ENCODE measurements at places on chromosomes 6 and 20. TPM values are rescaled to one million over a fixed set of nuclear protein-coding genes. Genes with fewer than 3 reads are reported as not detected.

JPH2 gene
- 131 TPM for total RNA-seq

MAP3K5 gene
- 11.9 TPM for total RNA-seq

AFDN gene
- 51.8 TPM for total RNA-seq

IP6K3 gene
- total RNA-seq = 29.9 TPM

CALHM6 gene
- total RNA-seq = 3.1 TPM

BNIP5 gene
- not detected for total RNA-seq

HDAC2 gene
- total RNA-seq = 25.6 TPM

FOXF2 gene
- not detected for total RNA-seq

TMC2 gene
- total RNA-seq = not detected

EYA2 gene
- 0.30 TPM for total RNA-seq

- no peak for DNase-seq
Observed at GRCh38 chr20:46803123-46804020, 91.3 kb upstream of the EYA2 start.

DNA sequence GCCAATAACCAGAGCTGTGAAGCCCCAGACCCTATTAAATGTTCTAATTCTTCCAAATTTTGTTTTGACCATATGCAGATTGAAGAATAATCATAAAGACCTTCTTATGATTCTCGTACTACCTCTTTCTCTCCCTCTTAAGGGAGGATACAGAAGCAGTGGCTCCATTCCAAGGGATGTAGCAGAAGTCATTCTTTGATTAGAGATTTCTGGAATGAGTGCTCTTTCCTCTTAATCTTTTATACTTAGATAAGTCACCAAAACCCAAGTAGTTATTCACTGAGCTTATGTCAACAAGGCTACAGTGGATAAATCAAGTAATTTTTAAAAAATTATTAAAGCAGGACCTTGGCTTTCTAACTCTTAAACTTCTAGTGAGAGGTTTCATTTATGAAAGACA is 266.0 kb upstream of the STXBP5 start:
- DNase-seq = no peak

DNA sequence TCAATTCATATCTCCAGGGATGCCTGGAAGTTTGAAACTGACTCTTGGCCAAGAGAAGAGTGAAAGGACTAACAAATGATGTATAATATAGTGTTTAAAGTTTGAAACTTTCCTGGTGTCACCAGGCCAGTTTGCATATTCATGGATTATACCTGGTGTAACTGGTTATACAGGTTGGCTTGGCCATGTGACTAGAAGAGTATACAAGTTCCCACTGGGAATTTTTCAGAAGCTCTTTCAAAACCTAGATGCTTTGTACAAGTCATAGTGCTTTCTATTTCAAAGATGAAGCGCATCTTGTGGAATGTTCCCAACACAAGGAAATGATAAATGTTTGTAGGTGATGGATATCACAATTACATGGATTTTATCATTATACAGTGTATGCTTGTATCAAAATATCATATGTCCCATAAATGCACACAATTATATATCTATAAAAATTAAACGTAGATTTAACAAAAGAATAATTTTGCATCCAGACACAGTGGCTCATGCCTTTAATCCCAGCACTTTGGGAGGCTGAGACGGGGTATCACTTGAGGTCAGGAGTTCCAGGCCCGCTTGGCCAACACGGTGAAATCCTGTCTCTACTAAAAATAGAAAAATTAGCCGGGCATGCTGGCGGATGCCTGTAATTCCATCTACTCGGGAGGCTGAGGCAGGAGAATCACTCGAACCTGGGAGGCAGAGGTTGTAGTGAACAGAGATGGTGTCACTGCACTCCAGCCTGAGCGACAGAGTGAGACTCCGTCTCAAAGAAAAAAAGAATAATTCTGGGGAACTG is 1420.2 kb downstream of the GRIK2 start:
- no peak for DNase-seq

GRCh38 chr6:7114744-7115458 is 7.1 kb downstream of the RREB1 start:
- no peak for DNase-seq

GRCh38 chr6:46734867-46735719 is at the start of gene PLA2G7:
PLA2G7 (minus strand) TSS chr6:46735375; CDS start chr6:46722891, 12,484 bp downstream.
- no peak for DNase-seq

- no peak for DNase-seq
Observed at GRCh38 chr6:80922916-80923455, 816.5 kb downstream of the BCKDHB start.

GRCh38 chr6:35751594-35751993 is 14.8 kb downstream of the ARMC12 start:
- no peak for DNase-seq

DNA sequence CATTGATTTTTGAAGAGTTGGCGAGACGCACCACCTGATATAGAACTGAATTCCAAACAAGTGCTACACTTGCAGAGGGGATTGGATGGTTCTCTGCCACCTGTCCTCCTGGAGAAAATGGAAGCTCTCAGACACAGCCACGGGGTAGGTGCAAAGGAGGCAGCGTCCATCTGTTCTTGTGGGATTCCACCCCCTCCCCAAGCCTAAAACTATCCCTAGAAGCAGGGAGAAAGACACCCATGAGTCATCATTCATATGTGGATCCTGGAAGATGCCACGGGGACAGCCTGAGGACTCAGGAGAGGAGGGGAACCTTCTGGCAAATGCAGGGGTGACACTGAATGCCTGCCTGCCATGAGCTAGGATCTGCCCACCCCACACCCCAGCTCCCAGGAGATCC is 171.3 kb upstream of the CST7 start:
- DNase-seq = no peak

DNA sequence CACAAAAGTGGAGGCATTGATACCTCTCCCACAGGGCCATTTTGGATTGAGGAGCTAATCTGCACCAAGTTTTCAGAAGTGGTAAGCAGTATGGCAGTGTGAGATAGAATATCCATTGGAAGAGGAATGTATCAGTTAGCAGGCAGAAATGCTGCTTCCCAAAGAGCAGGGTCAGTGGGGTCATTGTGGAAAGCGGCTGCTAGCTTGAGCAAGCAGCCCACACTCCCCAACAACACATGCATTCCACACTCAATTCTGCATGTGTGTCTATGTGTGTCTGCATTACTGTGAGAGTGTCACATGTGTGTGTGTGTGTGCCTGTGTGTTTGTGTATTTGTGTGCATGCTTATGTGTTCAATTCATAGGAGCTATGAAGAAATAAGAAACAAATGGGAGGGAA is 190.9 kb upstream of the FOXA2 start:
- no peak for DNase-seq
